Nucleus accumbens (tissue), 56 donors: ENCODE measurements at places on chromosomes 11 and 22.

DNA sequence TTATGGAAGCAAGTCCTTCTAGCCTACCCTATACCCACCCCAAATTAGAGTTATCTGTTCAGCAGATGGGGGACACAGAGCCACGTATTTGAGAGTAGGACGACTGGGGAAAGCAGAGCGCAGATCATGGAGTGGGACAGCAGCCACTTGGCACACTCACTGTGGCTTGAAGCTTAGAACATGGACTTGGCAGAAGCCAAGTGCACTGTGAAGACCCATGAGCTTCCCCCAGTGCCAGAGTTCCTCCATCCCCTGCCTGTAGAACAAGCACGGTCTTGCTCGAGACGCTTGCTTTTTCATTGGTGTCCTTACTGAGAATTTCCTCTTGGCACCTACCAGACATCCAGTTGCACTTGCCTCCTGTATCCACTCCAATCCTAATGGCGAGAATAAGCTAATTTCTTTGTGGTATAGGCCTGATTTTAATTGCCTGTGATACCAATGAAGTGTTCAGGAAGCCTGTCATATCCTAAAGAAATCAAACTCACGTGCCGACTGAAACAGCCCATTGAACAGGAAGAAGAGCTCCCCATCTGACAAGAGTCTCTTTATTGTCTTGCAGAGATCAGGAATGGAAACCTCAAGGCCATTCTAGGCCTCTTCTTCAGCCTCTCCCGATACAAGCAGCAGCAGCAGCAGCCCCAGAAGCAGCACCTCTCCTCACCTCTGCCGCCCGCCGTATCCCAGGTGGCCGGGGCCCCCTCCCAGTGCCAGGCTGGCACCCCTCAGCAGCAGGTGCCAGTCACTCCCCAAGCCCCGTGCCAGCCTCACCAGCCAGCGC lies 166.9 kb downstream of the NAV2 start:
- no peak for DNase-seq

DNA sequence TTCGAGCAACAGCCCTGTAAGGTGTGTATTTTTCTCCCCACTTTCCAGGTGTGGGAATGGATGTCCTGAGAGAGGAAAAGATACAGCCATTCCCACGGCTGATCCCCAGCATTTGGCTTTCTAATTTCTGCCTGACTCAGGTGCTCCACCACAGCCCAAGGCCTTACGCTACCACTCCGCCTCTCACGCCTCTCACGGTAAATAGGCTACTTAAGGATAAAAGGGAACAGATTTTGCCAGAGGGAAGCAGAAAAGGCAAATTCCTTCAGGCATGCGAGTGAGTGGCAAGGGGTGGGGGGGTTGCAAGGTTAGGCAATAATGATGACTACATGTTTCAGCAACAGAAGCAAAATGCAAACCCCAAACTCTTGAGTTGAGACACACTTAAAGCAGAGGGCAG lies 9.2 kb downstream of the PVALB start:
- DNase-seq: no peak

DNA sequence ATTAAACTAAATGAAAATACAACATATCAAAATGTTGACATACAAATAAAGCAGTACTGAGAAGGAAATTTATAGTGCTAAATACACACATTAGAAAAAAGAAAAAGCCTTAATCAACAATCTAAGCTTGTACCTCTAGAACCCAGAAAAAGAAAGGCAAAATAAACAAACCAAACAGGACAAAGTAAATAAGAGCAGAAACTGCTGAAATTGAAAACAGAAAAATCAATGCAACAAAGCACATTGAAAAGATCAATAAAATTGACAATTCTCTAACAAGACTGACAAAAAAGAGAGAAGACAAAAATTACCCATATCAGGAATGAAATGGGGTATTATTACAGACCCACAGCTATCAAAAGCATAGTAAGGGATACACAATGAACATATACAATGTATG lies 21.0 kb downstream of the DCUN1D5 start:
- DNase-seq: no peak

GRCh38 chr11:133619397-133619796 lies 87.1 kb upstream of the OPCML start:
- no peak for DNase-seq

- DNase-seq: no peak
These were observed 78.4 kb downstream of the XRRA1 start for GRCh38 chr11:74870485-74870884.

DNA sequence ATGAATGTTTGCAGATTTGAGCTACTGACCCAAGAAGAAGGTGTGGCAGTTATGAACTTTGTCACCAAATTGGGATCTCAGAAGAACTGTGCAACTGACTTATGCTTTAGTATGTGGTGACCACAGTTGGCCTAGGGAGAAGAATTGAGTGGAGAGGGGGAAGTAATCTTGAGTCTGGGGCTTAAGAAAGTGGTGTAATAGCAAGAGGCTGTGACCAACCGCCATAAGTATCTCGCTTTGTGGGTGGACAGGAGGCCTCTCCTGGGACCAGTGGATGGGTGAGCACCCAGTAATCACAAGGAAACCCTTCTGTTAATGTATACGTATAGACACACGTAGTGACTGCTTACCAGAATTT lies 12.7 kb upstream of the IL10RA start:
- no peak for DNase-seq

DNA sequence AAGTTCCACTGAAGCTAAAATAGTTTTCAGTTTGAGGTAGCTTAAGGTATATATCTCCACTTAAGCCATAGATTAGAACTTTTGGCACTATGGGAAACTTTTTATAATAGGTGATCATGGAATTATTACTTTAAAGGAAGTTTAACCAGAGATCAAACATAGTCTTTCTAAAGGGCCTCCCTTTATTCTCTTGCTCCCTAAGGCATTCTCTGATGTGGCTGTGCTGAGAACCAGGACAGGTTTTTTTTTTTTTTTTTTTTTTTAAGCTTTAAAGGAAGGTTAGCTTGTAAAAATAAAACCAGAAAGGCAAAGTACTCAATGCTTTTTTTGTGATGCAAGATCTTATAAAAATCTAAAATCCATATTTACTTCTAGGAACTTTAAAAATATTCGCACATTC lies 2.9 kb upstream of the MRPL48 start:
- no peak for DNase-seq

DNA sequence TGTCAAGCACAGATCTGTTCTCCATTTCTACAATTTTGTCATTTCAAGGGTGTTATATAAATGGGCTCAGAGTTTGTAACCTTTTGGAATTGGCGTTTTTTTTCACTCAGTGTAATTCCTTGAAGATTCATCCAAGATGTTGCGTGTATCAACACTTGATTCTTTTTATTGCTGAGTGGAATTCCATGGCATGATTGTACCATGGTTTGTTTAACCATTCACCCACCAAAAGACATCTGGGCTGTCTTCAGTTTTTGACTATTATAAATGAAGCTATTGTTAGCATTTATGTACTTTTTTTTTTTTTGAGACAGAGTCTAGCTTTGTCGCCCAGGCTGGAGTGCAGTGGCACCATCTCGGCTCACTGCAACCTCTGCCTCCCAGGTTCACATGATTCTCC lies 2.9 kb downstream of the OOSP1 start:
- no peak for DNase-seq

DNA sequence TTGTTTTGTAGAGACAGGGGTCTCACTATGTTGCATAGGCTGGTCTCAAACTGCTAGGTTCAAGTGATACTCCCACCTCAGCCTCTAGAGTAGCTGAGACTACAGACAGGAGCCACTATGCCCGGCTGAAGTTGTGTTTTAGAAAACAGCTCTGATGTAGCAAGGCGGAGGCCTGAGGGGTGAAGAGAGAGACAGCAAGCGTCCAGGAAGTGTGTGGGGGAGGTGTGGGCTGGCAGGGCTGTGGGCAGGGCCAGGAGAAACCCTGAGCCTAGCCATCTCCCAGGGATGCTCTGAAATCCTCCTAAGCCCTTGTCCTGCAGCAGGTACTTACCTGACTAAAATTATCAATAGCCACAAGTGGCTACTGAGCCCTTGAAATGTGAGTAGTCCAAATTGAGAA lies 16.1 kb upstream of the RPS3 start:
- no peak for DNase-seq

GRCh38 chr22:21020802-21021429 lies 6.0 kb downstream of the P2RX6 start:
- no peak for DNase-seq

GRCh38 chr22:49962012-49962750 lies 1.6 kb downstream of the PIM3 start:
- DNase-seq: peak; percentile 57

DNA sequence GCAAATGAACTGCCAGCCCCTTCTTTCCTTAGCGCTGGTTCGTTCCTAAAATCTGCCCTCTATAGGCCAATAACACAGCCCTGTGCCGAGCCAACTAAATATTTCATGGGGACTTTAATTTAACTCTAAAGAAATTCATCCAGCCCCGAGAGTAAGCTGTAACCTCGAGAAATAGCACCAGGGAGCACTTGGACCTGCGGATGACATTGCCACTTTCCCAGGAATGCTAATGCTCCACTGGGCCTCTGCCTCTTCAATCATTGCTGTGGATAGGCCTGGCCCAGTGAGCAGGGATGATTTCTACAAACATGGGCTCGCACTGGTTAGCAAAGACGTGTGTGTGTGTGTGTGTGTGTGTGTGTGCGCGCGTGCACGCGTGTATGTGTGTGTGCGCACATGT lies 95.3 kb upstream of the TBCEL start:
- no peak for DNase-seq

- no peak for DNase-seq
These were observed 11.0 kb upstream of the MS4A6A start for GRCh38 chr11:60193687-60194433.

GRCh38 chr11:93524858-93525257 lies 18.3 kb downstream of the SMCO4 start:
- no peak for DNase-seq

DNA sequence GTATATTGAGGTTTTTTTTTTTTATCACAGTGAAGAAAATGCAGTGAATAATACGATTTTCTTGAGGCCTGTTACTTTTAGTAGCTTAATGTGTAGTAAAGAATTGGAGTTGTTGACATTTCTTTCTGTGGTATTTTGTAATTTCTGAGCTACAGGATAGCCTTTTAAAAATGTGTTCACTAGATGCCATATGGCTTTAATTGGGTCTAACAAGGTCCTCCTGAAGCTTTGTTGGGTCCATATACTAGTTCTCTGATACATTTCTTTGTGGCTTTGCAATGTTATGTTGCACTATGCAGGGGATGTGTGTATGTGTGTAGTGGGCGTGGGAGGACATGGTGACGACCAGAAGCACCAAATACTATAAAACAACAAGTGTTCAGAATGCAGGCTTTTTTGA lies 25.1 kb downstream of the FBXO7 start:
- no peak for DNase-seq

GRCh38 chr22:42620084-42620483 lies 5.4 kb upstream of the POLDIP3 start:
- no peak for DNase-seq

GRCh38 chr22:37626556-37627075 lies 12.9 kb upstream of the SH3BP1 start:
- no peak for DNase-seq

- DNase-seq: no peak
These were observed 48.8 kb downstream of the PIWIL3 start for GRCh38 chr22:24725736-24726135.

DNA sequence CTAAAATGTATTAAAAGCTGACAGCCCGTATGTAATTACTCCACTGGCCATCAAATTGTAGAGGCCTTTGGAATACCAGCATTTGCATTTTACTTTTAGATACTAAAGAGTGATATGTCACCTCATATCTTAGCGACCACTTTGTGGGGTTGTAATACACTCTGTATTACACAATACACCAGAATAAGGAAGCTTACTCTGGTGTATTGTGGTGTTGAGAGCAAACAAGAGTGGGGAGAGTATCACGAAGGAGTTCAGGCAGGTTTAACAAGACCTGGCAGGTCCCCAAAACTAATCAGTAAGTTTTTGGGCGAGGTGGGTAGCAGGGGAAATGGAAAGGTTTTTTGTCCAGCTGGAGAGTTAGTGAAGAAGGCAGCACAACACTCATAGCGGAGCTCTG lies 3.2 kb downstream of the NUP50 start:
- DNase-seq: no peak

- DNase-seq: no peak
These were observed 13.3 kb upstream of the MOB2 start for GRCh38 chr11:1499899-1500298.

GRCh38 chr11:108167624-108168023 lies 46.3 kb downstream of the ACAT1 start:
- no peak for DNase-seq
